ENCODE measurements at places on chromosomes 5 and 9.

DNA sequence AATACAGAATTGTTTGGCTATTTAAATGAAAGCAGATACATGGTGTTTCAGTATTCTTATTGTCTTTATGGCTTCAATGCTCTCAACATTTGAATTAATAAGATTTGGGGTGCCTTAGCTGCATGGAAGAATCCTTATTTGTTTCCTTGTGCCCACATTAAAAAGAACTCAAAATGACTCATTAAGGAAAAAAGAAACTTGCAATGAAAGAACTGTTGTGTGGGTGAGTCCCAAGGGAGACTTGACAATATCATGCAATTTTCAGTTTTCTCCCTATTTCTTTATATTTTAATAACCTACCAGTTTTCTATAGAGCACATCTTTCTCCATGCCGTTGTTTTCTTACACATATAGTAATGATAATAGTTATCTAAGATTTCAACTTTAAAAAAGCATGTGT is 404.0 kb downstream of the PDE4D start:
- no peak for DNase-seq

DNA sequence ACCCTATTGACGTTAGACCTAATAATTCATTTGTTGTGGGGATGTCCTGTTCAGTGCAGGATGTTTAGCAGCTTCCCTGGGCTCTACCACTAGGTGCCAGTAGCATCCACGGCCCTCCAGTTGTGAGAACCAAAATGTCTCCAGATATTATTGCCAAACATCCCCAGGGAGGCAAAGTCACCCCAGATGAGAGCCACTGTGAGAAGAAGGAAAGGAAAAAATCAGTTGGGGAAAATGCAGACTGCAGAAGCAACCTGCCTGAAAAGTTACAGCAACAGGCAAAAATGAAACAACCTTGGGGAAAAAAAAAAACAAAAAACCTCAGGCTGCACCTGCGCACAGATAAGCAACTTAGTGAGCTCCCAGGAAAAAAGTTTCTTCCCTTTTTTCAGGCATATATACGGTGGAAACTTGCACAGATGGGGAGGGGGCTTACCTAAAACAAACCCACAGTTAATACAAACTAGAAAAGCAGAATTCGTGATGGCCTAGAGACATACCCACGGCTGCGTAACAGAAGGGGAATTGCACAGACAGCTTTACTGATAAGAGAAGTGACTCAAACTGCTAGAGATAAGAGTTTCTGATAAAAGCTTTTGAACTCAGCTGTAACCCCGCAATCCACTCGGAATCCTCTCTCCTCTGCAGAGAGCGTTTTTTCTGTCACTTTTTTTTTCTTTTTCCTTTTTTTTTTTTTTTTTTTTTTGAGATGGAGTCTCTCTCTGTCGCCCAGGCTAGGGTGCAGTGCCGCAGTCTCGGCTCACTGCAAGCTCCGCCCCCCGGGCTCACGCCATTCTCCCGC is 29.8 kb upstream of the FBP1 start:
- DNase-seq, result no peak

GRCh38 chr9:133401588-133401987 is 16.2 kb downstream of the REXO4 start:
- no peak for DNase-seq

DNA sequence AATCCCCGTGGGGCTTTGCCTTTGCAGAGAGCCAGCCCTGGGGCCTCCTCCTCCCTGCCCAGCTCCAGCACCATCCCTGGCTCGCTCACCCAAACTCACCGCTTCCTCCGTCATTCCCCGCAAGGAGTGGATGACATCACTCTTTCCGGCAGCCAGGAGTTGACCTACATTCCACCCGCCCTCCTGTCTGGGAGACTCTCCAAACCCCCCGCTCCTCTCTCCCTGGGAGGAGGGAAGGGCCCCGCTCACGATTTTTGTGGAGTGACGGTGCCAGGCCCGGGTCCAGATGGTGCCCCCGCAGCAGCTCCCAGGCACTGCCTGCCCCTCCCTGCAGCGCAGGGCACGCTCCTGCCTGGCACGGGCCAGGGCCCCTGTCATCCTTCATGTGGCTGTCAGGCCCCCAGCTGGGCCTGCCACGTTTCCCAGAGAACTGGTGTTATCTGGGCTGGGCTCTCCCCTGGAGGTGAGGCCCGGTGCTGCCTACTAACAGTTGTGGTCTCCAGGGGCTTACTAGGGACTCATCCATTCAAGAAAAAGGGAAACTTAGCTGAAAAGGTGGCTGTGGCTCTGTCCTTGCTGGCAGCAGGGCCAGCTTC is 52.3 kb downstream of the NTNG2 start:
- DNase-seq, result no peak

- DNase-seq, result no peak
Measured at GRCh38 chr9:38023661-38024035, 45.4 kb downstream of the SHB start.

- DNase-seq, result no peak
Measured at GRCh38 chr5:65104831-65105230, 336.1 kb downstream of the CWC27 start.

GRCh38 chr9:90827181-90827871 is 25.7 kb downstream of the SYK start:
- no peak for DNase-seq

- no peak for DNase-seq
Measured at GRCh38 chr9:135198586-135199285, 111.3 kb downstream of the OLFM1 start.

GRCh38 chr5:62477801-62478200 is 65.2 kb downstream of the IPO11 start:
- no peak for DNase-seq

- peak; percentile 52 for DNase-seq
Measured at GRCh38 chr5:151448038-151448985, 909 bp downstream of the SLC36A1 start.

DNA sequence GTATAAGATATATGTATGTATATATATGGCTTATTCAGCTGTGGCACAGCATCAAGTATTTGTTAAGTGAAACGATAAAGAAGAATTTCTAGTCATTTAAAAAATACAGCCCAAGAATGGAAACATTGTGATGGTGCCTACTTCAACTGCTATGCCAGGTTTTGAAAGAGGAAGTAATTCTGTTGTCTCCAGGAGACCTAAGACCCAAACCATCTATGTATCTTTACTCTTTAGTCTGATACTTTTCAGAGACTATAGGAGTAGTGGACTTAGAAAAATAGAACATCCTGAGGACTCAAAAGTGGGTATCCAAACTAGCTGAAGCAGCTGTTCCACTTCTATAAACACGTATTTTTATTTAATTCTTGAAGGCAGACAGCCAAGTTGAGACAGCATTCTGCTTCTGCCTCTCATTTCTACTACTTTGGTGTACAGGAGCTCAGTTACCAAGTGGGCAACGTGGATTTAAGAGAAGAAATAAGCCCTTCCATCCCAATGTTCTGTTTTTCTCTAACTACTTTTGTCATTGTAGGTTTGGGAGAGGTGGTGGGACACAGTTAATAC is 110.7 kb downstream of the RPS23 start:
- DNase-seq, result no peak

GRCh38 chr5:158820891-158821290 is 278.8 kb downstream of the EBF1 start:
- DNase-seq, result no peak

GRCh38 chr5:151902215-151902614 is 22.4 kb downstream of the GLRA1 start:
- no peak for DNase-seq

DNA sequence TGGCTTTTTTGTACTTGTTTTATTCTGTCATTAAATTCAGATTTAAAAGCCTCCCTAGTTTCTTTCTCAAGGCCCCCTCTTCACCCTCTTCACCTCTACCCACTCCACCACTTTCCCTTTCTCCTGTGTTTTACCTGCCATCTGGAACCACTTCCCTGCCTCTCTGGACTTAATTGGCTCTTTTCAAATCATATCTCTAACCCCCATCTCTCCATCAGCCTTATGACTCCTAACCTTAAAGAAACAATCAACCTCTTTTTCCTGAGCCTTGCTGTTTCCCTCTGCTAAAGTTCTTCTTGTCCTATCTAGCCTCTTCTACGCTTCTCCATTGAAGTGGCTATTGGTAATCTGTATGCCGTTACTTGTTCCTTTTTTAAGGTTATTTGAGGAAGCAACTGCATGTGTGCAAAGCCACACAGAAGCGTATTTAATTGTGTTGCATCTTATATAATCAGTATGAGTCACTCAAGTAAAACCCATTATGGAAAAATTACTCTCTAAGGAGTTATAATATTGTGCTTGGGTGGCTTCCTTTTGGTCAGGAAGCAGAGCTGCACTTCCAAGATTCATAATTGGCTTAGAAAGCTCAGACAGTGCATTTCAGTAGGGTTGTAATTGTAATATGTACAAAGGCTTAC is 653.6 kb upstream of the ITGA1 start:
- DNase-seq, result no peak

- DNase-seq, result peak; percentile 73
Measured at GRCh38 chr5:125412561-125413495, 666.4 kb upstream of the ZNF608 start.

- no peak for DNase-seq
Measured at GRCh38 chr9:95595721-95596295, 79.0 kb upstream of the PTCH1 start.

DNA sequence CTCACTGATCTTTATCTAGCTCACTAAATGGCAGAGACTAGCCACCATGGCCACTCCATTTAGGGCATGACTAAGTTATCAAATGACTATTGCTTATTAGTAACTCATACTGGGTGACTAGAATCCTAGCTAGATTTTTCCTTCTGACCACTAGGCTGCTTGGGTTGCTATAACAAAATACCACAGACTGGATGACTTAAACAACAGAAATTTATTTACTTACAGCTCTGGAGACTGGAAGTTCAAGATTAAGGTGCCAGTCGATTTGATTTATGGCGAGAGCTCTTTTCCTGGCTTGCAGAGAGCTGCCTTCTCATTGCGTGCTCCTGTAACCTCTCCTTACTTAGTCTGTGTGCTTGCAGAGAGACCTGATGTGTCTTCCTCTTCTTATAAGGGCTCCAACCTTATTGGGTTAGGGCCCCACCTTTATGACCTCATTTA is 55.0 kb upstream of the APC start:
- no peak for DNase-seq

Measured in hematopoietic multipotent progenitor cell (in vitro differentiated cells).